SK-N-SH (cell line): ENCODE measurements at places on chromosomes 5 and 9. TPM values are rescaled to one million over a fixed set of nuclear protein-coding genes. Genes with fewer than 3 reads are reported as not detected.
A peak's percentile ranks its signal among the peaks of the same experiment; 100 is the strongest.

NTRK2 gene
- 0.05 and 0.16 TPM in 2 replicates for polyA plus RNA-seq

- no peak for DNase-seq
Measured at GRCh38 chr5:91176288-91177016, 206.7 kb downstream of the ARRDC3 start.

GABRA1 gene
- not detected in 2 replicates for polyA plus RNA-seq

TXNDC8 gene
- polyA plus RNA-seq: not detected in 2 replicates

ZCCHC10 gene
- polyA plus RNA-seq: 26.3 and 28.4 TPM in 2 replicates

DNA sequence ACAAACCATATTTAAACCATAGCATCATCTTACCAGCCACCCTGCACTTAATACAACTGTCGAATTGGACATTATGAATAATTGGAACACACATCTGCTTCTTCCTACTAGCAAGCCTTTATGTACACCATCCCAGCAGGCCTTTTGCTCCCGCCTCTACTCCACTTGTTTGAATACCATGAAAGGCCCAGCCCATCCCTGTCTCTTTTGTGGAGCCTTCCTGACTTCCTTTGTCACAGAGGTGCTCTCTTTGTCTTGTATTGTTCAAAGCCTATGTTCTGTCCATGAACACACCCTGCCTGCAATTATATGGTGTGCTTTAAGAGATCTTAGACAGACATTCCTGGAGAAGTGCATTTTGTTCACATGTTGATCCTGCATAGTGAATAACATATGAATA, 465.7 kb downstream of the DIRAS2 start:
- no peak for DNase-seq

- peak; percentile 60 for DNase-seq
Measured at GRCh38 chr9:134275375-134275774, 50.9 kb upstream of the RXRA start.

- DNase-seq: peak; percentile 93
Measured at GRCh38 chr9:121651295-121652020, at the start of gene DAB2IP. Gene DAB2IP (plus strand): TSS chr9:121651634. CDS start chr9:121651776, 142 bp downstream.

- no peak for DNase-seq
Measured at GRCh38 chr5:91166059-91166807, 216.9 kb downstream of the ARRDC3 start.

GLRA1 gene
- not detected in 2 replicates for polyA plus RNA-seq

DNA sequence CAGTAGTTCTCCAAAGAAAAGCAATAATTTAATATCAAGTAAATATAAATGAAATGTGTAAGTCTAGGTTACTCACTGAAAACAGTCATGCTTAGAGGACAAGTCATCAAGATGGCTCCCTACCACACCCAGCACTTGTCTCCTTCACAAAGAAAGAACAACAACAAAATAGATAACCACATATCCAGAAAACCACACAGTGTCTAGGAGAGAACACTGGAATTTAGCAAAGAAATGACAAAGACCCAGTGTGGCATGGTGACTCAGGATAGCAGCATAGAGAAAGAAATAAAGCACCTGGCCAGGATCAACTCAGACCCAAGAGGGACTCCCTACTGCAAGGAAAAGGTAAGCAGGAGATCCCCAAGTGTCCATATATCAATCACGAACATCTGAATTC, 356.2 kb downstream of the TMEM161B start:
- DNase-seq: no peak

DNA sequence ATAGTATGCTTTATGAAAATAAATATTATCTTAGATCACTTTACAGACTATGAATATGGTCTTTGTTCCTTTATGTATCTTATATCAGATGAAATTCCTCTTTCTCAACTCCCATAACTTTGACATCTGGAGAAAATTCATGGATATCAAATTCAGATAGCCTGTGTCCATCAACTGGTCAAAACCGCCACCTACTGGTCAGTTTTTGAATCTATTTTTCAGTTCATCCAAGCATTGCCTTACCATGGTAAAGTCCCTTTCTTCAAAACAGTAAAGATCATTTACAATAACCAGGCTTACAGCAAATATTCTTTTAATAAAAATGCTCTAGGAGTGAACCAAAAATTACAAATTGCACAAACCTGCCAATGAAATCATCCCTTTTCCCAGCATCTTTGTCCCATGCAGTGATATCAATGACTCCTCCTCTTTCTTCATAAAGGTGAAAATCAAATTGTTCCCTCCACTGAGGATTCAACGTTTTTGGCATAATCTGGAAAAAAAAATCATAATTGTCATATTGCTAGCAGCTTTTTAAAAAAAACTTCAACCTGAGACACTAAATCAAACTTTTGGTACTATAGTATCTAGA, 290.5 kb downstream of the SLF1 start:
- peak; percentile 43 for DNase-seq

GRCh38 chr5:143890487-143890886, 78.5 kb downstream of the HMHB1 start:
- DNase-seq: no peak

- DNase-seq: no peak
Measured at GRCh38 chr9:93501406-93501805, 48.0 kb upstream of the FAM120AOS start.

CKS2 gene
- polyA plus RNA-seq: 277 and 362 TPM in 2 replicates

- DNase-seq: peak; percentile 59
Measured at GRCh38 chr9:120985819-120986222, 59.2 kb upstream of the TRAF1 start.

DNA sequence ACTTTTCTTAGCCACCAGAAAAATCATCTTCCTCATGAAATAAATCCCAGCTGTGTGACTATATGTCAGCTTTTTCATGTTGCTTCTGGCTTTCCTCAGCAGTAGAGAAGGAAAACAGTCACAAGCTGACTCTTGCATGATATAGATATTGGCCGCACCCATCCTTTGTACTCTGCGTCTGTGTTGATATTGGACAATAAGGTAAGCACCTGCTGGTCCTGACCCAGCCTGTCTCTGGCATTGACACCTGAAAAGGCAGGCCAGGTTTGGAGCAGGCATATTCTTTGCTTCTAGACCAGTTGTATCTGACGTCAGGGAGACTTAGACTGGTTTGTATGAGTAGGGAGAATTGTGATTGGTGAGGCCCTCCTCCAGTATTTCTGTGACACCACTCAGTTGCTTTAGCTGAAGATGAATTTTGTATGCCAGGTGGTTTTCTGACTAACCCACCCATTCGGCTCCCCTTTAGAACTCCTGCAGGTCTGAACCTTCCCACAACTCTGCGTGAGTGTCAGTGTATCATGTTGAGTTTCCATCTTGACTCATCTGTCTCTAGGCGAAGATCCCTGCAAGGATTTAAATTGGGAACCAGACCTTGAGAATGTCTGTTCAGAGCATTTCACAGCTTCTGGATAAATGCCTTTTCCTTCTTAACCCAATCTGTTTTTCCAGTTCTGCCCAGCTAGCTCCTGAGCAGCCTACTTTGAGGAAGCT, 151.2 kb upstream of the RUSC2 start:
- no peak for DNase-seq

- DNase-seq: no peak
Measured at GRCh38 chr5:34806532-34806931, 32.4 kb upstream of the TTC23L start.

BTNL3 gene
- not detected in 2 replicates for polyA plus RNA-seq

DNA sequence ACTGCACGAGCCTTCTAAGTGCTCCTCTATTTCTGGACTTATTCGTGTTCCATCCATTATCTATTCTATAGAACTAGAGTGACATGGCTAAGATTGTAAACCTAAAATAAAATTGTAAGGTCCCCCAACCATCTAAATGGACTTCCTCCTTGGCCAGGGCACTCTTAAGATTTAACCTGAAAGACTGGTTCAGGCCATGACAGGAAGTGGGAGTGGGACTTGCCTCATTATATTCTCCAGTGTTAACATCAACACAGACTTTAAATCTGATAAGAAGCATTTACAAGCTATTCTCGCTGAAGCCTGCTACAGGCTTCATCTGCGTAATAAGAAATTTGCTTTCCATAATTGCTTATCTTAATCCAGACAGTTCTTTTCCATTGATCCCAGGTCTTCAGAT, 117.0 kb downstream of the SSBP2 start:
- no peak for DNase-seq

GRCh38 chr5:107472620-107473064, 198.1 kb downstream of the EFNA5 start:
- DNase-seq: no peak

PCDHGA9 gene
- 0.13 and 0.16 TPM in 2 replicates for polyA plus RNA-seq

- no peak for DNase-seq
Measured at GRCh38 chr5:124764992-124765611, 18.7 kb upstream of the ZNF608 start.

DNA sequence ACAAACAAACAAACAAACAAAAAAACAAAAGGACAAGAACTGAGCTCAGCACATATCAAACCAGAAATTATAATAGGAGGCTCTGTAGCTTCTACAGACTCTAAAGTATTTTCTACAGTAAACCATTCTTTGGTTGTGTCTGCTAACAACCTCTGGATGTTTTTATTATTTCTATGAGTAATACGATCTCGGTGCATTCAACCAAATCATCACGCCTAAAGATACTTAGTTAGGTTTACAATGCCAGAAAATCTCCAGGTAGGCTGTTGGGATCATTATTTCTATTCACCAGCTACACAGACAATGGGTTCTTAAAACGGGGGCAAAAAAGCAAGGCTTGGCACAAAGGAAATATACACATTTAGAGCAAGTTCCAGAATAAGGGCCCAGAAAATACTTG, 41.6 kb upstream of the ALDOB start:
- DNase-seq: no peak

- DNase-seq: peak; percentile 63
Measured at GRCh38 chr9:85377731-85378289, 363.9 kb downstream of the AGTPBP1 start.

DNA sequence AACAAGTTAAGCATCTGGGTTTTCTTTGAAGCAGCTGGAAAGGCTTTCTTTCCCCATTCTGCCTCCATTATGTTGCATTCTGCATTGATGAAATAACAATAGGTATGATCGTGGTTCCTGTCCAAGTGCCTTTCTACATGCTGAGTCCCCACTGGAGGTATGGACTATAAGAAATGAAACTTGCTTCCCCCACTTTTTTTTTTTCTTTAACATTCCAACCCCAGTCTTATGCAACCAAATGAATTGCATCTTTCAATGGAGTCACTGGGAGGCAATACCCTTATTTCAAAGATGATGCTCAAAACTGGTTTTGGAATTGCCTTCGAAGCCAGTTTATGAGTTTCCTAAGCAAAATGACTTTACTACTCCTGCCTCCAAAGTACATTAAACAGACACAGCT, 58.9 kb downstream of the ARSB start:
- DNase-seq: no peak

GRCh38 chr5:129858131-129858675, 46.1 kb upstream of the CHSY3 start:
- no peak for DNase-seq

GRCh38 chr9:13431222-13431536, 151.7 kb upstream of the MPDZ start:
- DNase-seq: no peak

DNA sequence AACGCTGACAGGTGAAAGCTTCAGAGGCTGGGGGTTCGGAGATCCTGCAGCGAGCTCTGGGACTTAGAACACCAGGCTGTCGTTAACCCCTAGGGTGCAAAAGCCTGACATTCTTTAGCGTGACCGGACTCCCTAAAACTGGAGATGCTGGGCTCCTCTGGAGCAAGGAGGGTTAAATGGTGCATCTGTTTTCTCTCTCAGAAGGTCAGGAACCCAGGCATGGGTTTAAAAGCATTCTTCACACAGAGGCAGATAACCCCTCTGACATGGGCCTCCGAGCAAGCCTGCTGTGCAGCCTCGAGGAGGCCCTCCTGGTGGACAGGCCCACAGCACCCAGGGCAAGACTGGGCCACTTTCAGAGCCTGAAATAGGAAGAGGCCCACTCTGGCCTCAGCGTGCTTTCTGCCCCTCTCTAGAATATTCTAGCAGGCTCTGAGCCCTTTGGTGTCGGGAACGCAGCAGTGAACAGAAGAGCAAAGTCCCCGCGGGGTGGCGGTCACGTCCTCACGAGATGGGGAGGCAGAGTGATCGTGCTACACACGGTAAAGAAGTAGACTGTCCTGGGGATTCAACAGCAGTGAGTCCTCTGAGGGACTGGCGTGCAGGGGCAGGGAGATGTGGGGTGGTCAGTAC, 124.8 kb downstream of the COL23A1 start:
- no peak for DNase-seq

DNA sequence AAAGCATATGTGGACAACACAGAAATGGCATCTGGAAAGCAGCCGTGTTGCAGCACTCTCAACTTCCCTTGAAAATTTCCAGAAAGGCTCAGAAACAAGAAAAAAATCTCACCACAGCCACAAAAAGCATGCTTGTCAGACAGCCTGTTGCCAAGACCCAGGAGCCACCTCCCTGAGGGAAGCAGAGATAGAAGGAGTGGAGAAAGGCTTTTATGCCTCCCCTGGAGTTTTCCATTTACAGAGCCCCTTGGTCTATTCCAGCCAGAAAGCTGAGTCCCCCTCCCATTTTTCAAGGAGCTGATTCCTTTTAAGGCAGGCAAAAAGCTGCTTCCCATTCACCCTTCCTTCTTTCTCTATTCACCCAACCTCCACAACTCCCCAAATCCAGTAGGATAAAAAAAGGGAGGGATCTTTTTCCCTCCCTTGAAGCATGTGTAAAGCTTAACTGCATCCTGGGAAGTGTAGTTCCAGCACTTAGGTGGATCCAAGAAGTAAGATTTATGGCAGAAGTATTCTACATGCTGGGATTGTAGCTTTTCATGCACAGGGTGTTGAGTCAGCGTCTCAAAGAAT, 37.1 kb upstream of the PALM2AKAP2 start:
- no peak for DNase-seq

DNA sequence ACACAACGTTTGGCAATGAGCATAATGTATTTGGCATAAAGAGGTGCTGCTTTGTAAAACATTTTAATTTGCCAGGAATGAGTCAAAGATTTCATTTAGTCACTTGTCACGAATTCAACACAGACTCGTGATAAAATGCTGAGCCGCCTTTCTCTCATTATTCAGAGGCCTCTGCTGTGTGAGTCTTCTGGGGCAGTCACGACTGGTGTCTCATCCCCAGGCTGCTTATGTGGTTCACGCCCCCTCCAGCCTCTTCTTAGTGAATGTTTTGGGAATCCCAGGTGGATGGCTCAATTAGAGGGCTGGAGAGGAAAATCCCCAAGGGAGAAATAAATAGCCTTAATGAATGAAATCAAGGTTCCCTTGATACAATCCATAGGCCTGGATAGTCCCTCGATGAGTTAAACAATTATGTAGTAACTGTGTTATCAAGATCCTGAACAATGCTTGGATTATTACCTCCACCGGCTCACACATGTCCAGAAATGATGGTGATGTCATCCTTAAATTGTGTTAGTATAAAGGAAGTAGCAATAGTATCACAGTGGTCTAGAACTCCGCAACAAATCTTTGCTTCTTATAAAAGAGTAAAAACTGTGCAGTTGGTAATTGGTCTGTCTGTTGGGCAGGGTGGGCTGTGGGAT, 192.1 kb upstream of the ADAMTS16 start:
- no peak for DNase-seq

NTNG2 gene
- polyA plus RNA-seq: 5.1 and 6.1 TPM in 2 replicates
